T-helper 1 cell (primary cell): ENCODE measurements at places on chromosomes 7 and 10.

- no peak for DNase-seq
Observed at GRCh38 chr7:50821457-50822008, 38.8 kb upstream of the GRB10 start.

DNA sequence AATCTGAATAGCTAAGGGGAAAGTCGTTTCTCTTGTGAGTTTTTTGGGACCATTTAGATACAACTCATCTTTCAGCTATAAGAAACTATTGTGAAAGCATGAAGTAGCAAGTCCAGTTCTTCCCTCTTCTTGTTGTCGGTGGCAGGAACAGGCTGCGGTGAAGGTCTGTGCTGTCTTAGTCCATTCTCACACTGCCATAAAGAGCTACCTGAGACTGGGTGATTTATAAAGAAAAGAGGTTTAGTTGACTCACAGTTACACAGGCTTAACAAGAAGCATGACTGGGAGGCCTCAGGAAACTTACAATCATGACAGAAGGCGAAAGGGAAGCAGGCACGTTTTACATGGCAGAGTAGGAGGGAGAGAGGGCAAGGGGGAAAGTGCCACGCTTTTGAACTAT is 261.8 kb downstream of the GATA3 start:
- no peak for DNase-seq

- no peak for DNase-seq
Observed at GRCh38 chr10:96306516-96306915, 2.3 kb downstream of the DNTT start.

DNA sequence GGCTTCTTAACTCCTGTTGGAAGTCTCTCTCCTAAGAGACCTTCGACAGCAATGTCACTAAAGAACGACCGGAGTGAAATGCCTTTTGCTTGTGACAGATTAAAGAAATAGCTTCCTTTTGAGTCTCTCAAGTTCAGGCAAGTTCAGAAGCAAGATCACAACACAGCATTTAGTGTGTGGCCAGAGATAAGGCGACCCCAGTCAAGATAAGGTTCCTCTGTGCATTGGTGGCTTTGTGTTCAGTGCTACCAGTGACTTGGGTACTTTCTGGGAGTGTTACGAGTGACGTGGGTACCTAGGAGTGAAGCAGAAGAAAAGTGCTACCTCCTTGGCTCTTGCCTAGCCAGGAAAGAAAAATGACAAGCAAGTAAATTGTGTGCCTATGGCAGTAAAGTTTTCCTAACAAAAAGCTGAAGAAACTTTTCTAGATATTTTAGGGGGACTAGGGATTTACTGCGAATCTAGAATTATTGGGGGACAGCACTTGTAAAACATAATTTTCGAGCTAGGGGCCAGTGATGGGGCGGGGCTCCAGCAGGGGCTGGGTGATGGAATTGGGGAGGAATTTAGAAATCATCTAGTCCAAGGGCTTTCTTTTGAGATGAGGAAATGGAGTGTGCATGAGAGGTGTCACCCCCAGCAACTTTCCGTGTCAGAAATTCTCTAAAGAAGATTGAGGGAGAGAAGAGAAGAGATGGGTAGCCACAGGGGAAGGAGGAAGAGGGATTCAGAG is 191.9 kb upstream of the LYZL2 start:
- no peak for DNase-seq

GRCh38 chr10:76285012-76285411 is 853.6 kb downstream of the LRMDA start:
- DNase-seq: no peak

DNA sequence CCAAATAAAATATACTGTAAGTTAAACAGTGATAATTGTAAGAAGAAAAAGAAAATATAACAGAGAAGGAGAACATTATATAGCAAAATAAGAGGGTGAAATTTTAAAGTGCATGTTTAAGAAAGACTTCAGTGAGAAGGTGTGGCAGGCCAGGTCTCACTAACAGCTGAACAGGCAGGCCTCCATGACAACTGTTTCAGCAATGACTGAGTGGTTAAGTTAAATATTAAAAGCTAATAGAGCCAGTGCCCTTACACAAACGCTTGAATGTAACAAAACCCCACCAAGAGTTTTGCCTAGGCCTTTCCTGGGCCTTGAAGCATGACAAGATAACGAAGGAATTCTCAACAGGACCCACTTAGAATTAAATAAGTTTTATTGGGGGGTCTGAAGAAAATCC is 32.6 kb downstream of the CFAP43 start:
- no peak for DNase-seq

- DNase-seq: no peak
Observed at GRCh38 chr10:100307684-100308083, 21.2 kb upstream of the BLOC1S2 start.

DNA sequence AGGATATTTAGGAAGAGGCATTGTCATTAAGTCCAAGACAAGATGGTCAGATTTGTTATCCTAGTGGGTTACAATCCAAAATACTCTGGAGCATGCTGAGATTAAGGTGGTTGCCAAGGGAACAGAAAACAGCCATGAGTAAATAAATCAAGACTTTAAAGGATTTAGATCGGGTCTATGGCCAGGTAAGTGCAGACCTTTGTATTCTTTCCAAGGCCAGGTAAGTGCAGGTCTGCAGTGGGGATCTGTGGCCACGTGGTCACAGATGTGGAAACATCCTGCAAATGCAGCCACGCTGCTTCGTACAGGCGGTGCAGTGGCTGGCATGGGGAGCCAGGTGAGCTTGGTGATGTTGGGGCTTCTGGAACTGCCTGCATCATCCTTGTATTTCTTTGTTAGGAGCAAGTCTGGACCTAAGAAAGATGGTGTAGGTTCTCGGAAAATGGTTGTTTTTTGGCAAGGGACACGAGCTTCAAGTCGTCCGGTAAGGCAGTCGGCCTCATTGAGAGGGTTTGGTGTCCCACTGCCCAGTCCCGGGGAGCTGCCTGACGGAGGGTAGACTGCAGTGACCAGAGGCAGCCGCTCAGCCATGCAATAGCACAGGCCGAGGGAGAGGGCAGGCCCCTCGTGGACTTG is 21.8 kb downstream of the ZNF775 start:
- no peak for DNase-seq

DNA sequence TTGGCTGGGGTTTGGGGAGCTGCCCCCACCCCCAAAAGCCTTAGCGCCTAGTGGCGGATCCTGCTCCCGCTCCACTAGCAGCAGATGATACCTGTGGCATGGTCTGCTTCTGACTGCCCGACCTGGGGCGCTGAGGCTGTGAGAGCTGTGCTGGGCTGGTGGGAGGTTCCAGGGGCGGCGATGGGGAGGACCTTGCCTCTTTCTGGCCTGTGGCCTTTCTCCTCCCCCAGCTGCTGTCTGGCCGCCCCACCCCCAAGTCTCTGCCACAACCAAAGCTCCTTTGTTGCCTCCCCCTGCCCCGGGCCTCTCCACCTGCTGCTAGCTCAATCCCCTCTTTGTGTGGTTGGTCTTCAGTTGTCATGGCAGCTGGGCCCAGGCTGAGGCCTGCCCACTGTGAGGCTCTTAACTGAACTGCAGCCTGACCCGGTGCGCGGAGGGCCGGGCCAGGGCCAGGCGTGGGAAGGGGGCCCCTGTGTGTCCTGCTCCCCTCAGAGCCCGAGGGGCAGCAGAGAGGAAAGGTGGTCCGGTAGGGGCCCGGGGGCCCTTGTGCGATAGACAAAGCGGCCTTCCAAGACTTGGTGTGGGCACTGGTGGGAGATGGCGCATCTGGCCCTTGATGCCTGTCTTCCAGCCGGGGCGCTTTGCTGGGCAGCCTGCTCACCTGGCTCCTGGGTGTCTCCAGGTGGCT is 4.7 kb downstream of the ZNF775 start:
- no peak for DNase-seq
